ENCODE measurements at places on chromosomes 3 and 15. TPM values are rescaled to one million over a fixed set of nuclear protein-coding genes. Genes with fewer than 3 reads are reported as not detected.

GUCA1C gene
- total RNA-seq: not detected

DNA sequence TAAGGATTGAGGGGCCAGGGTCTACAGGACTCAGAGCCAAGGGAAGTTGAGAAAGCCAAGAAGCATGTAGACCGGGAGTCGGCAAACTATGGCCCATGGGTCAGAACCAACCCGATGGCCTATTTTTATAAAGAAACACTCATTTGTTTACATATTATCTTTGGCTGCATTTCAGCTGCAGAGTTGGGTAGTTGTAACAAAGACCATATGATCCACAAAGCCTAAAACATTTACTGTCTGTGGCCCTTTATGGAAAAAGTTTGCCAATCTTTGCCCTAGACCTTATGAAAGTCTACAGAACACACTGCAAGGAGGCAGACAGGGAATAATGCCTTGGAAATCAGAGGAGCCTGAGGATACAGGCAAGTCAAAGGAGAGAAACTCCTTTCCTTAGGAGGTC is 63.2 kb upstream of the MNS1 start:
- DNase-seq: no peak

CCNDBP1 gene
- 50.9 TPM for total RNA-seq

DNA sequence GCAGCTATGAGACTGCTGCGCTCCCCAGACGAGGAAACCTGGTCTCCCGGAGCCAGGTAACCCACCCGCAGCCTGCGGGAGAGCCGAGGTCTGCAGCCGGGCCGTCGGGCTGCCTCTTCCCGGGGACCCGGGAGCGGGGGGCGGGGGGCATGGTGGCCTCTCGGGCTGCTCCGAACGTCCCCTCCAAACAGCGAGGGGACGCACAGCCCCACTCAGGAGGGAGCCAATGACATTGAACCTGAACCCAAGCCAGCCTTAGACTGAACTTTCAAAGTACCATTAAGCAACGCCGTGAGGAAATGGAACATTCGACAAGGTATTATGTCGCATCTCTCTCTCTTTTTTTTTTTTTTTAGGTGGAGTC is 29.8 kb upstream of the ALDH1A3 start:
- DNase-seq: no peak

GRCh38 chr3:194871143-194871863 is 185.6 kb downstream of the FAM43A start:
- DNase-seq: no peak

GRCh38 chr3:166484470-166484869 is 647.2 kb upstream of the BCHE start:
- DNase-seq: no peak

AAGAB gene
- total RNA-seq: 20.4 TPM

DNA sequence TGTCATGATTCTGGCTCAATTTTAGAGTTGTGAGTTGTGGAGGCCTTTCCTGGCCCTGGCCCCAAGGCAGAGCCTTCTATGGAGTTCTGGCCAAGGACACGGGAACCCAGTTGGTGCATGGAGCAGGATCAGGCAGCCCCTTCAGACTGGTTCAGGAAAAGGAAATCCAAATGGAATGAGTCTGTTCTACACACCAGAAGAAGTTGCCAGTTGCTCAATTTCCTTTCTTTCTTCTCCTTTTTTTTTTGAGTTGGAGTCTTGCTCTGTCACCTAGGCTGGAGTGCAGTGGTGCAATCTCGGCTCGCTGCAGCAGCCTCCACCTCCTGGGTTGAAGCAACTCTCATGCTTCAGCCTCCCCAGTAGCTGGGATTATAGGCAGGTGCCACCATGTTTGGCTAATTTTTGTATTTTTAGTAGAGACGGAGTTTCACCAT is 28.9 kb upstream of the BHLHE40 start:
- no peak for DNase-seq

ASB14 gene
- 2.5 TPM for total RNA-seq

P2RY13 gene
- total RNA-seq: 0.41 TPM

GRCh38 chr15:52111517-52112202 is 915 bp downstream of the BCL2L10 start:
- DNase-seq: no peak

DNA sequence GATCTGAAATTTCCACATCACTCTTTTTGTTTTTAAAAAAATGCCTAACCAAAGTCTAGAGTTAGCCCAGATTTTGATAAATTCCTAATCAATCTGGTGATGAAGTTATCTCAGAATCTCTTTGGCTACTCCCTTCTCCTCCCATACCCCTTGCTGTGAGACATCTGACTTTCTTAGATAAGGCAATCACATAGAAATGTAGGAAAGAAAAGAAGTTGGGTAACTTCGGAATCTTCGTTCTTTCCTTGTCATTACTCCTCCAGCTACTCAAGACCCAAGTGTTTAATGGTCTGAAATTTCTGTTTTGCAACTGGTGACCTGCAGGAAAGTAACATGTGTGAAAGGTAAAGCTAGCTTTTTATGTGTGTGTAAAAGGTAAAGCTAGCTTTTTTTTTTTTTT is 37.8 kb downstream of the MYL3 start:
- DNase-seq: no peak

GRCh38 chr3:20104167-20104661 is 64.0 kb downstream of the KAT2B start:
- no peak for DNase-seq

TGM5 gene
- total RNA-seq: 0.15 TPM

UPK1B gene
- 19.1 TPM for total RNA-seq

GABRG3 gene
- not detected for total RNA-seq

KY gene
- total RNA-seq: 0.59 TPM

CCDC39 gene
- not detected for total RNA-seq

- no peak for DNase-seq
Observed at GRCh38 chr3:128179484-128179819, 26.2 kb downstream of the EEFSEC start.

DNA sequence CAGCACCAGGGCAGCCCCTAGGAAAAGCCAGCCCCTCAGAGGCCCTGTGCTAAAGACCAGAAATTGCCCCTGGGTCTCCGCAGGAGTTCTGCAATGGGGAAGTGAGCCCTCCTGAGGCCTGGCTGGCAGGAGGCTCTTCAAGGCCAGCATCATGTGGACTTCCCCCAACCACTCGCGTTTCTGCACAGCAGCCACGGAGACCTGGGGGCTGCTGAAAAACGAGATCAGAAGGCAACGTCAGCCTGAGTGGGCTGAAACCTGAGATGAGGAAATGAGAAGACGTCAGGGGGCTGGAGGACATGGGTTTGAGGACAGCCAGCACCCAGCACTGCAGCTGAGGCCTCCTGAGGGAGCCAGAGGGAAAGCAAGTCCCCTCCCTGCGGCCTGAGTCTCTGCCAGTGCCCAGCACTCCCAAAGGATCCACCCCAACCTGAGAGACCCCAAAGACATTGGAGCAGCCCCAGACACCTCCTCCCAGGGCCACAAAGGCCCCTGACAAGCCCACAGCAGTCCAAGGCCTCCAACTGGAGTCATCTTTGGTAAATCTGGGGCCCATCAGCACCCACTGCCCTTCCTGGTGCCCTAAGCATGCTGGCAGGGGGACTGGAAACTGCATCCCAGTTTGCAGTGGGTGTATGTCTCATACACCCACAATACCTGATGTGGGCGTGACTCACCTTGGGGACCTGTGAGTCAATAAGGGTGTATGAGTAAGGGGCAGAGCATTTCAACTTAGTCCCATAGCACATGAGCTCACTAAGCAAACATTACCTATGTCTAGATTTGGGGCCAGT is 29.2 kb upstream of the CYP11A1 start:
- no peak for DNase-seq

FBXL2 gene
- 2.0 TPM for total RNA-seq

ENTPD3 gene
- total RNA-seq: 0.59 TPM

CLDN1 gene
- total RNA-seq: 12.7 TPM

- DNase-seq: peak; percentile 96
Observed at GRCh38 chr15:43800286-43801141, at the start of gene HYPK. Gene HYPK, plus strand, starts transcription at chr15:43800599. Its CDS starts 24 bp downstream, at chr15:43800623.

- DNase-seq: no peak
Observed at GRCh38 chr3:30169487-30169886, 436.9 kb upstream of the TGFBR2 start.

DNA sequence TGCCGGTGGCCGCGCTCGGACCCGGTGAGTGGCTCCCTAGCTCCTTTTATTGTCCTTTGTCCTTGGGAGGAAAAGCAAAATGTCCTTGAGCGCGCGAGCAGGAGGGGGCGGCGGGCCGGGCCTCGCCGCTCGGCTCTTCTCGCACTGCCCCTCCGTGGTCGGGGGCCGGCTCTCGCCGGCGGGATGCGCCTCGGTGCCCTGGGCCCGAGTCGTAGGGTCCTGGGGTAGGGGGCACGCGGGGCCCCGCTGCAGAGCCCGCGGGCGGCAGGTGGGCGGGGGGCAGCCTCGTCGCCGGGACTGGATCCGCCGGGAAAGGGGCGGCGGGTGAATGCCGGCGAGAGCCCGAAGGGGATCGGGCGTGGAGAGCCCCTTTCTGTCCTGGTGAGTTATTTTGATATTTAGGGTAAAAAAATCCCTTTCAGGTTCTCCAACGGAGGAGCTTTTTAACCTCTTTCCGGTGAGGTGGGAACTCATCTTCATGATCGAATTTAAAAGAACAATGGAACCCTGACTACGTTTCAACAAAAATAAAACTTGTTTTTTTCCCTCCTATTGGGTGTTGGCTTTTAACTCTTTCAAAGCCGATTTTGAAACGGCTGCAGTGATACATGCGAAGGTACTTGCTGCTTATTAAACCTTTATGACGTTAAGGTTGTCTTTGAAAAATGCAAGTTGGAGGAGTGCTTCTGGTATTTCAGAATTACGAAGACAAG is 16.8 kb upstream of the CHD2 start:
- DNase-seq: no peak

- peak; percentile 94 for DNase-seq
Observed at GRCh38 chr3:13543253-13543652, 5.7 kb upstream of the FBLN2 start.

GRCh38 chr3:99521551-99521950 is 116.8 kb upstream of the COL8A1 start:
- DNase-seq: no peak

DNA sequence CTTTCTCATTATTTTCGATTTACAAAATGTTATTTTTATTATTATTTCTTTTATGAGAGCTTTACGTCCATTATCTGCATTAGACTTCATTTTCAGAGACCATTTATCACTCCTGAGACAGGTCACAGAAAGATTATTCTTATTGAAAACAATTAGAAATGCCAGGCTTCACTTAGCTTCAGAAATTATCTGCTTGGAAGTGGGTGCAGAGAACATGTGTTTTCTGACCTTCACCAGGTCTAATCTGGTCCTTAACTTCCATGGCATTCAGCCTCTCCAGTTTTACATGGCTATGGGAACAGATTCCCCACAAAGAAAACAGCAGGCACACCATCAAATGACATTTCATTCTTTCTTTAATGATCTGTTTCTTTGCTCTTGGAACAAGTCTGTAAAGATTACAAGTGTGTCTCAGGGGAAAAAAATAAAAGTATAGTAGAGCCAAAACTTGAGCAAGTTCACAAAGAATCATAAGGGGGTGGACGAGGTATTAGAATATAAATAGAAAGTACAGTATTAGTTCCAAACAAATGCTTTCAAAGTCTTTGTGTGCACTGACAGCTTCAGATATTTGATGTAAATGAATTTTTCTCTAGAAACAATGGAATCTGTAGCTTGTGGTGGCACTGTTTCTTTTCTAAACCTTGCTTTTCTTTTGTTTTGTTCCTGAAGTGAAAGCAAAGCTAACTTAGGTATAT is 294.2 kb upstream of the MEIS2 start:
- DNase-seq: no peak

DNA sequence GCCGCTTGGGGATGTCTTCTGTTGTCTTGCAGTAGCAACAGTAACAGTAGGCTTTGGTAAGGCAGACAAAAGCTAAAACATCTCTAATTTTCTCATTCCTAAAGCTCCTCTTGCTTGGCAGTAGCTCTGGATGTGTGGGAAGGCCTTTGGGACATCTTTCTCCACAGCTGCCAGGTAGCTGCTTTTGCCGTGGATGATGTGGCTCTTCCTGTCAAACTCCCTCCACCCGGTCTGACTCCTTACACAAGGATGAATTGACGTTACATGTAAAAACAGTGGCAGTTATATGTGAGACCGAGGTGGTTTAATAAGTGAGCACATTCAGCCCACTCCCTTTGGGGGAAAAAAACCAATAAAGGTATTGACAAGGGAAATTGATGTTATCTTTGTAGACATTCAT is 309.1 kb downstream of the TUSC7 start:
- no peak for DNase-seq

- DNase-seq: no peak
Observed at GRCh38 chr3:111069974-111070771, 1.4 kb upstream of the NECTIN3 start.

NXPE3 gene
- 49.8 TPM for total RNA-seq

GRCh38 chr15:85742186-85742821 is 52.4 kb downstream of the KLHL25 start:
- DNase-seq: peak; percentile 54

NR2F2 gene
- 25.0 TPM for total RNA-seq

TBC1D23 gene
- 39.5 TPM for total RNA-seq

NEK10 gene
- total RNA-seq: 18.3 TPM

- no peak for DNase-seq
Observed at GRCh38 chr3:153927107-153927506, 194.1 kb upstream of the ARHGEF26 start.
